ENCODE measurements at places on chromosomes 13 and 19.
A peak's percentile ranks its signal among the peaks of the same experiment; 100 is the strongest.

DNA sequence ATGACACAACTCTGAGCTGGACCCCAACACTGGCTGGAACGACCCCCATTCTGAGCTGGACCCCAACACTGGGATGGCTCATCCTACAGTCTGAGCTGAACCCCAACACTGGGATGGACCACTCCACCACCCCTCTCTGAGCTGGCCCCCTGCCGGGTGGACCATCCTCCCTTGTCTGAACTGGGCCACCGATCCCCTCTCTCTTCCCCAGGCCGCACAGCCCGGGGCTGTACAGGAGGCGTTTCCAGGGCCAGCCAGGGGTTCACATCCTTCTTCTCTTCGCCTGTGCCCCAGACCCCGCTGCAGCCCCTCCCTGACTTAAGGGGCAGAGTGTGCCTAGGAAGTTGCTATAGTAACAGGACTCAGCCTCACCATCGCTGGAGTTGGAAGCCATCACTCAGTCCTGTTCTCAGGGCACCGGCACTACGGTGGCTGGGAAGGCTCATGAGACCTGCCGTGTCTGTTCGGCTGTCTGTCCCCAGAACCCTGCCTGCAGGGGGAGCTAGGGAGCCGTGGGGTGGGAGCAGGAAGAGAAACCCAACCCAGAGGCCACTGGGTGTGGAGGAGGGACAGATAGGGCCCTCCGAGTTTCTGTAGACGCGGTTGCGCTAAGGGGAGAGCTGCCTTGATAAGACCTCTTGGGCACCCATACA lies 3.7 kb downstream of the PRKACA start:
- DNase-seq = no peak

- DNase-seq = no peak
Measured at GRCh38 chr13:47100214-47100853, 203.5 kb upstream of the HTR2A start.

GRCh38 chr19:17747205-17748098 lies 3.8 kb upstream of the FCHO1 start:
- peak; percentile 94 for DNase-seq

GRCh38 chr13:28805193-28805819 lies 14.8 kb upstream of the MTUS2 start:
- DNase-seq = peak; percentile 13

DNA sequence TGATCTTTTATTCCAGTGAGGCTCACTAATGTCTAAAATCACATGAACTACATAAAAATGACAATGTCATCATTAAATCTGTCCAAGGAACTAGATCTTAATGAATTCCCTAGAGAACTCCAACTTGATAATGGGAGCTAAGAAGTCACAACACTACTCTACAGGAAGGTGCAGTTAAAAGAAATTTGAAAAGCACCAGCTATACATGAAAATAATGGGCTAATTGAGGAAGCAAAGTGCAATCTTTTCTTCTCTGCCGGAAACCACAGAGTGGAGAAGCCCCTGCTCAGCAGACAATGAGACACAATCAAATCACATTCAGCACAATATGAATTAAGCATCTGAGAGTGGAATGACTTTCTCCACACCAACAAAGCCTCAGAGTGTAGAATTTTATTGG lies 261.7 kb downstream of the LHFPL6 start:
- DNase-seq = no peak

DNA sequence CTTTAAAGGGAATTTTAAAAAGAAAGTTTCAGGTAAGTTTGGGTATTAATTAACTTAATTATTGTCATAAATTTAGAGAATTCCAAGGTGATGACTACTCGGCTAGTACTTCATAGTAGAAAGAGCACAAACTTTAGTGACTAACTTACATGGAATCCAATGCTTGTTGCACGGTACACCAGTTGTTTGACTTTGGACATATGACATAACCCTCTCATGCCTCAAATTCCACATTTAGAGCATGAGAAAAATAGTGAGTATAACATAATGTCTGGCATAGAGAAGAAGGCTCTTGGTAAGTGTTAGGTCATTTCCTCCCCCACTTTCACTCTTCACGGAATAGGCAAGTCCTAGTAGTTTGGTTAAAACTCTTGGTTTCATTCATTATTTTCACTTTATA lies 1249.4 kb upstream of the SLC10A2 start:
- peak; percentile 95 for DNase-seq

Data from fibroblast of pulmonary artery (primary cell).